Iris pigment epithelial cell (primary cell): ENCODE measurements at places on chromosomes 3 and 15.

GRCh38 chr3:184780981-184781515 is 30.9 kb upstream of the VPS8 start:
- DNase-seq: no peak

DNA sequence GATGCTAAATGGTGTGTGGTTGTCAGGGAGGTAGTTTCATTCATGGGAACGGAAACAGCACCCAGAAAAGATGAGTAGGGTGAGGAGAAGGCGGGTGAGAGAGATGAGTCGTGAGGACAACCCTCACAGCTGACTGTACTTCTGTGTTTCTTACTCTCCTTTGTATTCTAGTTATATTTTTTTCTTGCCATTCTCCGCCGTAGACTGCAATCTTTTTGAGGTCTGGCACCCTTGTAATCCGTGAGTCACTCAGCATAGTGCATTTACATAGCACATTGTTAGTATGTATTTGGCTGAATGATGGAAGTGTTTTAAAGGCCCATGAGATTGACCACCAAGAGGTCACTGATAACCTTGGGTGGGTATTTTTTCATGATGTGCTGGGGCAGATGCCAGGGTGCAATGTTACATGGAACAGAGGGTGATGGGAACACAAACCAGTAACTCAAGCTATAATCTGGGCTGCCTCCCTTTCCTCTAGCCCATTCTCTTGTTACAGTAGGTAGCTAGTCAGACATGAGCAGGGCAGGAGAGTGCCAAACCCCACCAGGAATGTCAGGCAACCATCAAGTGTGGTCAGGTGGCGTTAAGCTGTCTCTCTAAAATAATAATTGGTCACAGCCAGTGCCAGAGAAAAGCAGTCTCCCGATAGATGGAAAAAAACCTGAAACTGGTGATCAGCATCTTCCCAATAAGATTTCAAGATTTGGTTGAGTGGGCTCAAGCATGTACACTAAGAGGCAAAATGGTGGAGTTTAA is 18.8 kb upstream of the DGKG start:
- peak; percentile 26 for DNase-seq

GRCh38 chr15:50134524-50135024 is 15.5 kb upstream of the ATP8B4 start:
- peak; percentile 94 for DNase-seq

DNA sequence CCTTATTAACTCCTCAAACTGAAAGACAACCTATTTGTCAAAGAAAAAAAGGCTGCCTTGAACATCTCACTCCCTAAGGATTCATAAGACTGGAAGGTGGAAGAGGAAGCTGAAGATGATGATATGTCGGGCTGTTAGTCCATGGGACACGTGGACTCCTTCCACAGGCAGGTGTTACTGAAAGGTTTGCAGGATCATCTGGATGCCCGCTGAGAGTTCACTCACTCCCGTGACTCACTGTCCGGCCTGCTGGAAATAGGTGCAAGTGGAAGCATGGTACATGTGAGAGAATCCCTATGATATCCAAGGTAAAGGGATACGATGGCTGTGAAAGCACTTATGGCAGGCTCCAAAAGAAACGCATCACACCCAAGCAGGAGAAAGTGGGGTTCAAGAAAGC is 33.3 kb upstream of the FBN1 start:
- no peak for DNase-seq

DNA sequence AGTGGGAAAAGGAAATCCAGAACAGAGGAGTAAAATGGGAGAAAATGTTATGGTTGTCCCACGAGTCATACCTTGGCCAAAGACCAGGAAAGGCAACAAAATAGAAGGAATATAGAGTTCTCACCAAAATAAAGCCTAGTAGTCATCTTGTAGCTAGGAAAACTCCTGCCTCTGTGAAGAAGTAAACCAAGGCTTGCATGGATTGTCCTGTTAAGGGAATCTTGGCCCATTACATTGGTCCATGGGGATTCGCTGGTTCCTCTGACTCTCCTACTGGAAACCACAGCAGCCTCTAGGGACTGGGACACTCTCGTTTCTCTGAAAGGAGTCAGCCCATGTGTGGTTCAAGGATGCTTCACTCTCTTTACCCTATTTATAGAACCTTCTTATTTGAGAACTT is 62.9 kb upstream of the FNDC3B start:
- peak; percentile 34 for DNase-seq

GRCh38 chr15:39413558-39413957 is 167.3 kb upstream of the THBS1 start:
- DNase-seq: no peak

DNA sequence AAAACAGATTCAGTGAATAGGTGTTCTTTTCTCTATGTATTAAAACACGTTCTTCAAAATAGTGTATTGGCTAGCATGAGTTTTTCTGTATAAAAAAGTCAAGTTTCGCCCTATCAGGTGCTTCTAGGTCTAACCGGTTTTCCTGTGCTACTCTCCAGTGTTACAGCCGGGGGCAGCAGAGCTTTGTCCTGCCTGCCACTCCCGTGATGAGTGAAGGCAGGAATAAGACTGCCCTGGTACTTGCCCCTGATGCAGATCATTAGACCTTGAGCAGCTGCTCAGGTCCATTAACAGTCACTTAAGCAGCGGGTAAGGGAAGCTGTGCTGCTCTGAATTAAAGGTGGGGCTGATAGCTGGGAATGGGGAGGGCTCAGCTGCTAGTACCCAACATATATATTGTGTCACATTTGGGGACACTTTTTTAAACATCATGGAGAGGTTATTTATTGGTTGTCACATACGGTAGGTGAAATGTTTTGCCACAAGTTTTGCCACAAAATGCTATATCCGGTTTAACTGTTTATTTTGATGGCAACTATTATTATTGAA is 1.3 kb upstream of the UNC13C start:
- DNase-seq: peak; percentile 1

DNA sequence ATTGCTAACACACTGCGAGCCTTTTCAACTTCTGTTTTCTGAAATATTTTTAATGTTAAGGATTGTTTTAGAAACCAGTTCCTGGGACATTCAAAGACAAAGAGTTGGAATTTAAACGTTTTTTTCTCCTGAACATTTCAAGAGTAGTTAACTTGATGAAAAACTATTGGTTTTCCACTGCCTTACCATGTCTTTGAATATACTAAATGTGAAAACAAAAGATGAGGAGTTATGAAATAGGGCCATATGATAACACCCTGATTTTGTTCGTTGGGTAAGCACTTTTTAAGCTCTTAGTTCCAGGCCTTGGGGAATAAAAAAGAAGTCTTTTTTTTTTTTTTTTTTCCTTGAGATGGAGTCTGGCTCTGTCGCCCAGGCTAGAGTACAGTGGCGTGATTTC is 2.8 kb downstream of the DIS3L start:
- DNase-seq: no peak
